Activated CD4-positive, alpha-beta T cell treated with anti-CD3 and anti-CD28 coated beads for 1 hour (primary cell): ENCODE measurements at places on chromosomes 5 and 9.

GRCh38 chr5:9104571-9105339 lies 441.1 kb downstream of the SEMA5A start:
- DNase-seq, result no peak

DNA sequence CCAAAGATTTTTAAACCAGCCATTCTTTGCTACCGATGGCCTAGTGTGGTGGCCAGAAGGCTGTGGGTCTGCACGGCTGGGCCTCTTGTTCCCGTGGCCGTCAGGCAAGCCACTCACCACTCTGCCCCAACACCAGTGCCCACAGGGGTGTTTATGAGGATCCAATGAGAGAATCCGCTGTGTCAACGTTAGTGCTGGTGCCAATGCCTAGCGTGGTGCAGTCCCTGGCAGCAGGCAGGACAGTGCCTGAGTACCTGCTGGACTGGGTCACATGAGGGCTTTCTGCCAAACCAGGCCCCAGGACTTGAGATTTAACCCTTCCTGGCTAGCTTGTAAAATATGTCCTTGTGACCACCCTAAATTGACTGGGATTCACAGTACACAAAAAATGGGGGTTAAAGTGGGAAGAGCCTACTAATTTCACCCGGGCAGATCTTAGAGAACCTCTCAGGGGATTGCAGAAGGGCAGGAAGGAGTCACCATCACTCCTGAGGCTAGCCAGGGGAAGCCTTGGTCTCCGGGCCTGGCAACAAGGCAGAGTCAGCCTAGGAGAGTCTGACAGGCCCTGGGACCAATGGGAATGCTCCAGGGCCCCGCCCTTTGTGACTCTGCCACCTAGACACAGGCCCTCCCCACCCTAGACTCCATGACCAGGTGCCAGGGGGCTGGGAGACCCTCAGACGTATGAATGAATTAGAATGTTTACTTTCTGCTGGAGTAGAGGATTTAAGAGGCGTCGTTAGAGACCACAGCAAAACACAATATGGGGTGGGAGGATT lies 63.2 kb upstream of the FSTL4 start:
- DNase-seq, result no peak

DNA sequence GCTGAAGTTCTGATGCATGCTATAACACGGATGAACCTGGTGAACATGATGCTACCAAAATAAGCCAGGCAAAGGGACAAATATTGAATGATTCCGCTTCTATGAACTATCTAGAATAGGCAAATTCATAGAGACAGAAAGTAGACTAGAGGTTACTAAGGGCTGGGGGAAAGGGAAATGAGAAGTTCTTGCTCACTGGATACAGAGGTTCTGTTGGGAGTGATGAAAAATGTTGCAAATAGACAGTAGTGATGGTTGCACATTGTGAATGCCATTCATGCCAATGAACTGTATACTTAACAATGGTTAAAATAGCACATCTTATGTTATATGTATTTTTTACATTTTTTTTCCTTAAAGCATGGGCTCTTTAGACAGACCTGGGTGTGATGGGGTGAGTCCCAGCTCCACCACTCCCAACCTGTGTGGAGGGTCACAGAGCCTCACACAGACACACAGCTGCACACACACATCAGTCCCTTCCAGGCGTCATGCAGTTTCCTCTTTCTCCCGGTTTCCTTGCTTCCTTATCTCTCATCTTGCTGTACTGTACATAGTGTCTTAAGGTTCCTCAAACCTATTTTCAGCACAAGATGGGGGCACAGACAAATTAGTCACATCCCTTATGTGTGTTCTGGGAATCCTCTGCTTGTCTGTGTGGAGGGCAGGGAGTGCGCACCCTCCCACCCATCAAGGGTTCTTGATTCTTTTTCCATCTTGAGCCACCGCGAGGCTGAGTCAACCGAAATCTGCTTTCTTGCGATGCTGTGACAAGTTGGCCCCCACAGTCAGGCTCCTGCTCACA lies 192.9 kb downstream of the CRB2 start:
- DNase-seq, result no peak

DNA sequence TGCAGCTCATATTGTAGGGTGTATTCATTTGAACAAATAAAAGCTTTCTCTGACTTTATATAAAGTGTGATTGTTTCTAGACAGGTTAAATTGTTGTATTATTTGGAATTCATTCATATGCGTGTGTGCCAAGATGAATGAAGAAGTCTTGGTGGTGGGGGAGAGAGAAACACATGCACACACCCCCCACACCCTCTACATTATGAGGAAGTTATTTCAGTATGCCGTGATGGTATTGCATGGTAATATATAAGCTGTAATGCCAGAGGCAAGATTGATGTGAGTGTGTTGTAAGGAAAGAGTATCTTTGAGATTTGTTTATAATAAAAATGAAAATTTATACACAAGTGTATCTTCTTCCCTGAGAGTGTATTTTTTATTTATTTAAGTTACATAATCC lies 71.0 kb downstream of the IPO11 start:
- no peak for DNase-seq

GRCh38 chr5:78806544-78806943 lies 158.0 kb upstream of the LHFPL2 start:
- DNase-seq, result no peak

DNA sequence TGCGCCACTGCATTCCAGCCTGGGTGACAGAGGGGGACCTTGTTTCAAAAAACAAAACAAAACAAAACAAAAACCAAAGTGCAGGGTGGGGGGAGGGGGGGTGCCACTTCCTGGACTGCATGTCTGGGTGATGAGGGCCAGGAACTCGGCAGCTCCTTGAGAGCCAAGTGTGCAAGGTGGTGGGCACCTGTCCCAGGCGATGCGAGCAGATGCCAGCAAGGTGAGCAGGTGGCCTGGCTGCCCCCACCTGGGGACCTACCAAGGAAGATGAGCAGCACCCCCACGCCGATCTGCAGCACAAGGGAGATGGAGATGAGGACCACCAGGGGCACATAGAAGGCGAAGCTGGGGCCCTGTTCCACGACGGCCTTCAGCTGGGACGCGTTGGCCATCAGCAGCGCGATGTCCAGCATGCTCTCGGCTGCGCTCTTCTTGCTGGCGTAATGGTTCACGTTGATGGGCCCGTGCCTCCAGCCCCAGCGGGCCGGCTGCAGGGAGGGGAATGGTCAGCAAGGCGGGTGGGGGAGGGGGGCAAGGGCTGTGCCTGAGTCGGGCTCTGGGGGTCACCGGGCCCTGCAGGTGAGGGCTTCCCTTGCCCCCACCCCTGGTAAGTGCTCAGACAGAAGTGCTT lies 7.8 kb downstream of the NINJ1 start:
- no peak for DNase-seq

GRCh38 chr5:33166522-33166921 lies 274.2 kb upstream of the TARS1 start:
- no peak for DNase-seq

DNA sequence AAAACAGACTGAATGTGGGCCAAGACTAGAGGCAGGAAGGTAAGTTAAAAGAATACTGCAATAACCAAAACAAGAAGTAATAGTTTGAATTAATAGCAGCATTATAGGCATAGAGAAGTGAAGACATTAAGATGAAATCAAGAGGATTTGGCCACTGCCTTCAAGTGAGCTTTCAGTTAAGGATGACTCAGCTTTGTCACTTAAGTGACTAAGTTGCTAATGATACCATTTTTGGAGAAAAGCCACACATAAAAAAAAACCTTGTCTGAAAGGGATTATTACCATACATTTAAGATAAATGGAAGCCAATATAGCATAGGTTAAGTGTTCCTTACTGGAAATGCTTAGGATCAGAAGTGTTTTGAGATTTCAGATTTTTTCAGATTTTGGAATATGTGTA lies 57.0 kb downstream of the ECPAS start:
- no peak for DNase-seq

DNA sequence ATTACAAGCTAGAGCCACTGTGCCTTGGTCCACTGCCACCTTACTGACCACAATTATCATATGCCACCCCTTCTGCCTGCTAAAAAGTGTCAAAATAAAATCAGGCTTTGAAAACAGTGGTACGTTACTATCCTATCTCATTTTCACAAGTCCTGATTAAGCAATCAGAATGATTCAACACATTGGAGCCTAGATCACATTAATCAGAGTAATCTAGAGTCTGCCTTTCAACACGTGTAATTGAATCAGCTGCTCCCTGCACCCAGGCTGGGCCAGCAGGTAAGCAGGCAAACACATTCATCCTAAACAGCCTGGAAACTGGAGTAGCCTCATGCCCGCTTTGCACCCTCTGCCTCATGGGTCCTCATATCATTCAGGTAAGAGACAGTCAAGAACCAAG lies 186.2 kb downstream of the DCP2 start:
- DNase-seq, result no peak

DNA sequence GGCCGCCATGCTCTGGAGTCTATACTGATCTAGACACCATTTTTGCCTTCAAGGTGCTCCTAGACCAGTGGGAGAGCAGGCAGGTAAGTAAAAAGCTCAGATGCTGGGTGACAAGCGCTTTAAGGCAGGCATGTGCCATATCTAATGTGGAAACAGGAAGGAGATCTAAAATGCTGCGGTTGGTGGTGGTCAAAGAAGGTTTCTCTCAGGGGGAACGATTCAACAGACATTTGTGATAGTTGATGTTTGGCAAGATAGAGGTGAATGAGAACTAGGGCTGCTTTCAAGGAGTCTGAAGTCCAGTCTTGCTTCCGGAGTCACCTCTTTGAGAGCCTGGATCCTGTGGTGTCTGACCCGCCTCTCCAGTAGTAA lies 146.2 kb upstream of the KLF4 start:
- DNase-seq, result no peak

DNA sequence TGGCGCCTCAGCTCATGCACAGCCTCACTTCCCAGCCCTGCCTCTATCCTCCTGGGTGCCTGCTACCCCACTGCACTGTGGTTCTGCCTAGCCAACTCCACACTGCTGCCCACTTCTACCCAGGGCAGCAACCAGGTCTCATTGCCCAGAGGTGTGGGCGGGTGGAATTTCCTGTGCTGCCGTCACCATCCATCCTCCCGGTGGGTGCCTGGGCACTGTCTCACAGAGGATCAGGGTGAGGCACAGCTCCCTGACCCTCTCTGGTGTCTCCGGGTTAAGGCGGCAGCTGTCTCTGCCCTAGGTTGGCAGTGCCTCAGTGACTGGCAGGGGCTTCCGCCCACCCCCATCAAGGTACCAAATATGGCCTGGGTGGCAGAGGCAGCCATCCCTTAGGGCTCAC lies 4.3 kb upstream of the MTMR12 start:
- no peak for DNase-seq

- DNase-seq, result no peak
These were observed 177.8 kb upstream of the PITX1 start for GRCh38 chr5:135211791-135212190.

DNA sequence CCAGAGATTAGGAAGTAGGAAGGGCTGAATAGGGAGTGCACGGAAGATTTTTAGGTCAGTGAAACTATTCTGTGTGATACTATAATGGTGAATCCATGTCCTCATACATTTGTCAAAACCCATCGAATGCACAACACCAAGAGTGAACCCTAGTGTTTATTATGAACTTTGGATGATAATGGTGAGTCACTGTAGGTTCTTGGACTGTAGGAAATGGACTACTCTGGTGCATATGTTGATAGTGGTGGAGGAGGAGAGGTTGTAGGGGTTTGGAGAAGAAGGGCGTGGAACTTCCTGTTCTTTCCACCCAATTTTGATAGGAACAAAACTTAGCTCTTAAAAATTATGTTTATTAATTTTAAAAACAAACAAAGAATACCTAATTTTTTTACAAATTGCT lies 14.3 kb downstream of the CTSL start:
- no peak for DNase-seq

- no peak for DNase-seq
These were observed 18.3 kb upstream of the ARL14EPL start for GRCh38 chr5:116013936-116014335.

GRCh38 chr5:138033907-138034306 lies 1.0 kb upstream of the FAM13B start:
- no peak for DNase-seq

DNA sequence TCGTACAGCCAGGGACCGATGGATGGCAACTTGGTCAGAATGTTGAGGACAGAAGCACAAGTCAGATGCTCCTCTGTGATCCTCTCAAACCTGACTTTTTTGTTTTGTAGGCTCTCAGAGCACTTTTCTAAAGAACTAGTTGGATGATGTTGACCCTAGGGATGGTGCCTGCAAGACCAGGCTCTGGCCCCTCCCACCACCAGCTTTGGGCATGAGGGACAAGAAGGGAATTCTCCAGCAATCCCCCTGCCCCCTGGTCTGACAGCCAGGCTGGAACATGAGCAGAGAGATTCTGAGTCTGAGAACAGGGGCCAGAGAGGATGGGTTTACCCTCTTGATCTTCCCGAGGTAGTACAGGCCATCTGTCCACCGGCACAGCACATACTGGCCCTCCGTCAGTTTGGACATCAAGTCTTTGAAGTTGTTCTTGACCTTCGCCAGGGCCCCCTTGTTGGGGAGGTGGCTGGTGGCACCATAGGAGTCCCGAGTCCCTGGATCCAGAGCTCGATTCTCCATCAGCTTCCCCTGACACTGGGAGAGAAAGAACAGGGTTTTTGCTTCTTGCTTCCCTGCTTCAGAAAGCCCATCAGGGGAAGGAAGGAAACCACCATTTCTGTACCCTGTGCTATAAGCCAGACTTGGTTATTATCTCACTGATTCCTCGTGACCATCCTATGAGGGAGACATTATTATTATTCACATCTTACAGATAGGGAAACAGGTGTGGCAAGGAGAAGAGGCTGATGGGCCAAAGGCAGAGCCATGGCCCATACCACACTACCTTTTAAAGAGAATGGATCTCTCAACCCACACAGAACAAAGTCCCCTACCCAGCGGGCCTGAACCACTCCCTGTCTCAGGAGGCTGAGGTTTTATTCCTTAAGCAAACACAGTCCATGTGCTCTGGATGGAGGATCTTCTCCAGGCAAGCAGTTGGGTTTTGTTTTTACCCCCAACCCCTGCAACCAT lies 2.5 kb downstream of the PHF19 start:
- DNase-seq, result no peak

GRCh38 chr9:106755736-106756135 lies 107.2 kb upstream of the ZNF462 start:
- DNase-seq, result no peak

GRCh38 chr9:107690021-107690420 lies 200.5 kb upstream of the KLF4 start:
- DNase-seq, result no peak

- no peak for DNase-seq
These were observed 179.5 kb downstream of the YTHDC2 start for GRCh38 chr5:113692891-113693457.

- no peak for DNase-seq
These were observed 51.5 kb upstream of the ATP10B start for GRCh38 chr5:160903551-160903950.

- no peak for DNase-seq
These were observed 141.6 kb downstream of the BOD1 start for GRCh38 chr5:173474881-173475287.

- DNase-seq, result no peak
These were observed 43.4 kb upstream of the FANCC start for GRCh38 chr9:95360866-95361265.
